ENCODE measurements at places on chromosomes 3 and 15.

DNA sequence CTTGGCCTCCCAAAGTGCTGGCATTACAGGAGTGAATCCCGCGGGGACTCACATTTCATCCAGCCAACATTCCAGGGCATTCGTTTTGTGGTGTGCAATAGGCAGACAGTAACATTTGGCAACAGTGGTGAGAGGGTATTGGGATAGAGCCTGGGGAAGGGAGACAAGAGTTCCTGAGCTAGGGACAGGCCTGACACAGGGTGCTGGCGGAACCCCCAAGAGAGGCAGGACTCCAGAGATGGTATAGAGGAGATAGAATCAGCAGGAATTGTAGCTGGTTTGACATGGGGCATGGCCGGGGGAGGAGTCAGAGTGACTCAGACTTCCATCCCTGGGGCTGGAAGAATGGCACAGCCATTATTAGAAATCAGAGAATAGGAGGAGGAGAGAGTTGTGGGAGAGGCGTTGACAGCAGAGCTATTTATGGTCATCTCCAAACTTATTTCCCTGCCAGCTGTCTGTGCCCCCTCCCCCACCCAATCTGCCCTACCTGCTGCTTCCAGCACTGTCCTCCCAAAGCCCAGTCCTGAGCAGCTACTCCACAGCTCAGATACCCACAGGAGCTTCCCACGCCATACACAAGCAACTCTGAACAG, 4.4 kb upstream of the IDH2 start:
- DNase-seq = peak; percentile 48

GRCh38 chr15:64447536-64448315, 12.7 kb upstream of the ZNF609 start:
- DNase-seq = no peak

DNA sequence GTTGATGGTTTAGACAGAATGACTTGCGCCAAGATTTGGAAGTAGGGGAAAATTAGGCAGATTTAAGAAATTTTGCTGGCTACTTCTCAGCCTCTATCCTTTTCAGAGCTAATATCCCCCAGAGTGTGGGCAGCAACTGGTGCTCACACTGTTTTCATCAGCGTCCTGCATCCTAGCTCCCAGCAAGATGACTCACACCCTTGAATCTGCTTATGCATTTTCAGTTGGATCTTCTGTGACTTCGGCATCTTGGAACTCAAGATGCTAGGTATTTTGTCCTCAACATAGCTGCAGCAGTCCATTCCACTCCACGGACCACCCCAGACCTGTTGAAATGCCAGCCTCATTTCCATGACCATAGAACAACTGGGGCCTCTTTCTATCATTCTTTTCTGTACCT, 336.1 kb upstream of the NR2F2 start:
- DNase-seq = no peak

DNA sequence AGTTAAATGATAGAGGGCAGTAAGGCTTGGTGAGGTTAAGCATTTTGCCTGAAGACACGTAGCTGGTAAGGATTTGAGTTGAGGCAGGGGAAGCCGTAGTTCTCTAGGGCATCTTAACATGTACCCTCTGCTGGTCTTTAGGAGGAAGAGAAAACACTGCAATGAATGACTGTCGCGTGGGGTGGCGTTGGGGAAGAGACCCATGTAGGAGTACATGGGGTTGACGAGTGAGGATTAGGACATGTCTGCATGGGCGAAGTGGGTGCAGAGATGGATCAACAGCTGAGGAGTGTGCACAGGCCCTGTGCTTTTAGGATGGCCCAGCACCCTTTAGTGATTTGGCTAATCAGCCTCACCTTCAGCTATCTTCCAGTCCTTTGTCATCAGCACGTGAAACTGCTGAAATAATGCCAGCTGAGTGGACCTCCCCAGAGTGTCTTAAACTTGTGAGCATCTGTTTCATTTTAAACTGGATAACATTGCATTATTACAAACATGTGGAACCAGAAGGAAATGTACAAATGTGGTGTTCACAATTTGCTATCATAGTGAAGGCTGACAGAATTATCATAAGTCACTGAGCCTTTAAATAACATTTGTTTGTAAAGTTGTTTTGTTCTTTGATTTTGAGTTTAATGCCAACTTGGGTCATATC, 15.3 kb downstream of the P2RY14 start:
- DNase-seq = no peak

DNA sequence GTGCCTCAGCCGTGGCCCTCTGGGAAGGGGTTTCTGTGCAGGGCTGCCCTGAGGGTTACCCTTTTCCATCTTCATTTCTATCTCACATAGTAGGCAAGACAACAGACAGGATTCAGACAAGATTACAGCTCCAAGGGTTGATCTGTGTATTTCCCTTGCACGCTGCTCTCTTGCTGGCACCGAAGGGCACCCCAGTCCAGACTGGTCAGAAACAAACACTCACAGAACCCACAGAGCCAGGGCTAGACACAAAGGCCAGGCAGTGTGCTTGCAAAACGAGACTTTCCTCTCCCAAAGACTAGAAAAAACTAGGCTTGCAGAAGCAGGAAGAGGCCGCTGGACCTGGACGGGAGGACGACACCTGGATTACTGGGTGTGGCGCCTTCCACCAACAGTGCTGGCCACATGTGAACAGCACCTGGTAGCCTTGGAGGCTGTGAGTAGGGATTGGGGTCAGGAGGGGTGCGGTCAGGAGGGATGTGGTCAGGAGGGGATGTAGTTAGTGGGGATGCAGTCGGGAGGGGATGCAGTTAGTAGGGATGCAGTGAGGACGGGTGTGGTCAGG, 96.8 kb downstream of the BDH1 start:
- no peak for DNase-seq

DNA sequence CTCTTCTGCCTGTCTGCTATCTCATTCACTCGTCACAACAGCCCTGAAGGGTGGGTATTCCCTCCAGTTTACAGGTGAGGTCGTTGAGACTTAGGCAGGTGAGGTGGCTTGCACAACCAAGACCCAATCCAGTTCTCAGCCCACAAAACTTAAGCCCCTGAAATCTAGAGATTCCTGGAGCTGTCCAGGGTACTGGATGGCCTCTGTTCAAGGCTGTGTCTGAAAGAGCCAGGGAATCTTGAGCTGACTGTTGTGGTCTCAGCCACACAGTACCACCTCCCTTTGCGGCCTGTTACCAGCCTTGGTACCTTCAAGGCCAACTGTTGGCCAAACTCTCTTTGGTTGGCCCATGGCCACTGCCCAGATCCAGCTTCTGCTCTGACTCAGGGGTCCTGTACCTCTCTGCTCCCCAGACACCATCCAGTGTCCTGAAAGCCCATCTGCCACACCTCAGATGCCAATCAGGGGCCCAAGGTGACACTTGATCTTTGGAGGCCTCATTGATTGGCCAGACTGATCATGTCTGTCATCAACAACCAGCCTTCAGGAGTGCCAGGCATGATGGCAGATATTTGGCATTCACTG, 10.9 kb upstream of the FAM107A start:
- no peak for DNase-seq

GRCh38 chr15:60212536-60212935, 185.2 kb downstream of the ANXA2 start:
- no peak for DNase-seq

- DNase-seq = no peak
Observed at GRCh38 chr3:5151586-5151985, 29.5 kb downstream of the ARL8B start.

DNA sequence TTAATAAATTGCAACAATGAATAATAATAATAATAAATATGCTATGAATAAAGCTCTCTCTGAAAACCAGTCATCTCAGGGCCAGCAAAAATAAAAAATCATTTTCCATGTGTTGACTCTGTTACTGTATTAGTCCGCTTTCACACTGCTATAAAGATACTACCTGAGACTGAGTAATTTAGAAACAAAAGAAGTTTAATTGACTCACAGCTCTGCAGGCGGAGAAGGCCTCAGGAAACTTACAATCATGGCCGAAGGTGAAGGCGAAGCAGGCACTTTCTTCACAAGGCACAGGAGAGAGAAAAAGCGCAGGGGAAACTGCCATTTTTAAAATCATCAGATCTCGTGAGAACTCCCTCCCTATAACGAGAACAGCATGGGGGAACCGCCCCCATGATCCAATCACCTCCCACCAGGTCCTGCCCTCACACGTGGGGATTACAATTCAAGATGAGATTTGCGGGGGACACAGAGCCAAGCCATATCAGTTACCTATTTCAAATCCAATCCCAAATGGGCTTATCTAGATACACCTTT, 224.1 kb downstream of the IGSF11 start:
- DNase-seq = no peak

DNA sequence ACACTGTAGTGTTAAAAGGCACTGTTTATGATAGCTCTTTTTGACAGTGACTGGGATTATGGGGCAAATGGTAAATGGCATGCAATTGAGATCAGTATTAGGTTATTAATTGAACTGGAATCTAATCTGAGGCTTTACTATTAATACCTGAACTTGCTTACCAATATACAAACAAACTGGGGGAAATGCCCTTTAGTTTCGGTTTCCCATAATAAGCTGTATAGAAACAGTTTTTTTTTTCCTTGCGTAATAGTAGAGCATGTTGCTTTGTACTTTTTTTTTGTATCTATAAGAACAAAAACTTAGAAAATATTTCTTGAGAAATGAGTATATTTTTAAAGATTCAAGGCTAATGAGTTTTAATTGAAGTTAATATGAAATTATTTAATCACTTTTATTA, 95.0 kb downstream of the FNDC3B start:
- DNase-seq = no peak

GRCh38 chr15:64845831-64846595, 4.3 kb downstream of the PLEKHO2 start:
- DNase-seq = no peak

GRCh38 chr3:45688194-45688881, 858 bp upstream of the SACM1L start:
- DNase-seq = peak; percentile 69

DNA sequence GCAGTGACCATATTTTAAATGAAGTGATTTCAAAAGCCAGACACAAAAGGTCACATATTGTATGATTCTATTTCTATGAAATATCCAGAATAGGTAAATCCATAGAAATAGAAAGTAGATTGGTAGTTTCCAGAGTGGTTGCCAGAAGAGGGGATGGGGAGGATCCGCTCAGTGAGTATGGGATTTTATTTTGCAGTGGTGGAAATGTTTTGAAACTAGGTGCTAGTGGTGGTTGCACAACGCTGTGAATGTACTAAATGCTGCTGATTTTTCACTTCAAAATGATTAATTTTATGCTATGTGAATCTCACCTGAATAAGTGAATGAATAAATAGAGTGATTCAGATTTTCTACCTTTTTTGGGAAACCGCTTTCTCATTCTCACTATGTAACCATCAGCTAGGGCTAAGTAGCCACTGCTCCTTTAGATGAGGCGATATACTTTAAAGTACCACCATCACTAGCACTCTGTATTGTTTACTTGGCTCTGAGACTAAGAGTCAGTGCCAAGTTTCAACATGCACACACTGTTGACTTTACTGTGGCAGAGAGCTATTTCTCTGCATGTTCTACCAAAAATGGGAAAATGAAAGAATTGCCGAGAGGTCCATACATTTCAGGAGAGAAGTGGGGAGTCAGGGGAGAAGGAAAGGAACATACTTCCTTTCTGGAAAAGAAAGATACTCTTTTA, 90.7 kb upstream of the GOLIM4 start:
- DNase-seq = no peak

DNA sequence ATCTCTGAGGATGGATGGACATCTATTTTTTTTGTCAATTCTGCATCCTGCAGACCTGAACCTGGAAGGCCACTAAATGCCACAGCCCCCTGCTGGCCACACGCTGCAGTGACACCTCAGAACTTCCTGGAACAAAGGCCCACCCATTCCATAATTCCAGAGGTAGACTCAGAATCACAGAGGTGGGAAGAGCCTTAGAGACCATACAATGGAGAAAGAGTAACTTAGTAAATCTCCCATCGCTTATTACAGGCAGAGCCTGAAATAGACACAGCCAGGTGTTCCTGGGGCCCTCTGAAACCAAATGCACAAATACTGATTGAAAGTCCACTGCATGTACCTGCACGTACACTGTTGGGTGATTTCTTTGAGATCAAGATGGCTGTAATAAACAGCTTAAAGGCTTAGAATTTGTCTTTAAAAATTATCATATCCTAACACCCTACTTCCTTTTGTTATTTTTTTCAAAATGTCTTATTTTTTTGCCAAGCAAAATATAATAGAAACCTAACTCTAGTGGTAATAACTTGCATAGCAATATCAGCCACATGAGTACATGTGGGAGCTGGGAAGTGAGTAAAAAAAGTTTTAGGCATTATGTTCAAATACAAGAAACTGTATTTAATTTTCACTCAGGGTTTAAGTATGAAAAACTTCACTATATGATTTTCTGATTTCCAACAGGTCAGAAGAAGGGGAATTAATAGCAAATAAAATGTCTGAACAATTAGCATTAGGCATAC, 62.7 kb downstream of the EOMES start:
- peak; percentile 39 for DNase-seq

- DNase-seq = no peak
Observed at GRCh38 chr15:100628746-100629145, 26.4 kb downstream of the ASB7 start.

DNA sequence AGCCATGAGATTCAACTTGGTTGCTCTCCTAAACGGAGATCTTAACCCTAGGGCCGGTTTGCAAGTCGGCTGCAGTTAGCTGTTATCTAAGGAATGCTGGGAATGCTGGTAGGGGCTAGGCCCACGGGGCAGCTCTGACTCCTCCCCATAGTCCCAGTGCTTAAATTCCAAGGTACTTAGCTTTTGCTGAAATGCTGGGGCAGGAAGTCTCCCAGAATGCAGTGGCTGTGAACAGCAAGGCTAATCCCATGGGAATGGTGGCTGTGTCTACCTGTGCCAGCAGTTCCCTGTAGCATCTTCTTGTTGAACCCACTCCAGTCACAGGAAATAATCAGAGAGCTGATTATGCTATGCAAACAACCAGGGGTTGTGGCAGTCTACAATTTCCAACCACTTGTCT, 102.5 kb upstream of the TJP1 start:
- DNase-seq = no peak

- no peak for DNase-seq
Observed at GRCh38 chr3:46545818-46546630, 20.1 kb downstream of the LRRC2 start.

GRCh38 chr3:16369885-16370284, 104.9 kb downstream of the OXNAD1 start:
- no peak for DNase-seq

- DNase-seq = no peak
Observed at GRCh38 chr3:36461597-36461996, 81.3 kb downstream of the STAC start.

- DNase-seq = no peak
Observed at GRCh38 chr3:130997289-130997688, 29.3 kb downstream of the ASTE1 start.

- no peak for DNase-seq
Observed at GRCh38 chr15:89839167-89839810, 24.6 kb upstream of the ANPEP start.

- DNase-seq = peak; percentile 37
Observed at GRCh38 chr15:98442379-98442833, 205.9 kb upstream of the IGF1R start.
